Pancreas (tissue), 10 donors: ENCODE measurements at places on chromosomes 7 and 10. TPM values are rescaled to one million over a fixed set of nuclear protein-coding genes. Genes with fewer than 3 reads are reported as not detected.

GRCh38 chr10:80473692-80474596 is 19.8 kb downstream of the TSPAN14 start:
- no peak for DNase-seq

DNA sequence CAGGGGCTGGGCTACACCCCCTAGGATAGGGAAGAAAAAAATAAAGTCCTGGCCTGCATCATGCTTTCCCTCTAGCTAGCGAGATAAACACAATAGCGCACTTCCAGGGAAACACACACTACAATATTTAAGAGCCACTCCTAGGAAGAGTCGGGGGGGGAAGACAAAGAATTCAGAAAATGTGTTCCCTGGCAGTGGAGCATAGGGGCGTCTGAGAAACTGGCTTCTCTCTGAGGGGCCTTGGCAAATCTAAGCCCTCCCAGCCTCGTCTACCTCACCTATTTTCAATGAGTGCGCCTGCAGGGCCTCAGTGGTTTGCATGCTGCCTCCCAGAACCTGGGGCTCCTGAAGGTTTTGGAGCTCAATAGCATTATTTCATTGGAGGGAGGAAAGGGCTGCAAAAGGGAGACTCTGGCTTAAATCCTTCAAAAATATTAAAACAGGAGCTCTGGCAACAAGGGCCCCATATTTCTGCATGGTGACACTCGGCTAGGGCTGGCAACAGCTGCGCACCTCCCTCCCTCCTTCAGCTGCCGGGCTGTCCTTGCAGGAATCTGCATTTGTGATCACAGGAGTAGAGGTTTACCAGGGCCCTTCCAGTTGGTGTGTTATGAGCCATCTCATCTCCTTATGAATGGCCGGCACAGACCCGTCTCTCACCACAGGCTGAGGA is 10.8 kb downstream of the ANXA11 start:
- no peak for DNase-seq

GRCh38 chr7:83457022-83457892 is 191.7 kb downstream of the SEMA3E start:
- DNase-seq: no peak

GRCh38 chr7:136925044-136925443 is 56.6 kb downstream of the CHRM2 start:
- no peak for DNase-seq

The EIF5AL1 gene
- 0.35 TPM for total RNA-seq

- no peak for DNase-seq
Measured at GRCh38 chr7:157789094-157789493, 452.3 kb downstream of the DNAJB6 start.

DNA sequence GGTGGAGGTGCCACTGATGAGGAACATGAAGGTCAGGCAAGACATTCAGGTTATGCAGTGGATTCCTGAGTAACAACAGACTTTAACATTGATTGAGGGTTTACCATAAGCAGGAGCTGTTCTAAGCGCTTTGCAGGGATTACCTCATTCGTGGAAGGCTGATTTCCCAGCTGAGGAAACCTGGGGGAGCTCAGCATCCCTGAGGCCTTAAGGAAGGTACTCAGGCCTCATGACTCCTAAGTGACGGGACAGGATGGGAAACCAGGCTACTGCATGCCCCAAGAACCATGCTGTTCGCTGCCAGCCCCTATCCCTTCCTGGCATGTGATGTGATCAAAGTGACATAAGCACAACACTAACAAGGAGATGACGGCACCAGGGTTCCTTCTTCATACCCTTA is 143.6 kb upstream of the NFE2L3 start:
- no peak for DNase-seq

The SSC4D gene
- total RNA-seq: 2.1 TPM

The HTR5A gene
- not detected for total RNA-seq

The ZDHHC16 gene
- 13.8 TPM for total RNA-seq

GRCh38 chr10:51689536-51689935 is 9.9 kb downstream of the CSTF2T start:
- DNase-seq: no peak
